ENCODE measurements at places on chromosomes 12 and 14. TPM values are rescaled to one million over a fixed set of nuclear protein-coding genes. Genes with fewer than 3 reads are reported as not detected.

- no peak for DNase-seq
Measured at GRCh38 chr12:9124383-9125031, 8.8 kb upstream of the A2M start.

Gene DIO2
- total RNA-seq = 28.2 TPM

DNA sequence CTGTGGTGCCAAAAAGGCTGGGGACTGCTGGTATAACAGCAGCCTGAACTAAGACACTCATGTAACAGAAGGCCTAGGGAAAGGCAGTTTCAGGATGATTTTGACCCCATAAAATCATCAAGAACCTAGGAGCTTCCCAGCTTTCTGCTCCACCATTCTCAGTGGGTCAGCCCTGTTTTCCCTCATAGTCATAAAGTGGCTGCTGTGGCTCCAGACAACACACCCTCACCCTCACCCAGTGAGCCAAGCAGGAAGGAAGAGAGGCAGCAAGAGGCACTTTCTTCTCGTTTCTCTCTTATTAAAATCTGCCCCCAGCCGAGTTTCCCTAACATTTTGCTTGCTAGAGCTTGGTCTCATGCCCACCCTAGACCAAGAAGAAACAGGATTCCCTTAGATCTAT, 131.8 kb downstream of the SCARB1 start:
- DNase-seq = no peak

DNA sequence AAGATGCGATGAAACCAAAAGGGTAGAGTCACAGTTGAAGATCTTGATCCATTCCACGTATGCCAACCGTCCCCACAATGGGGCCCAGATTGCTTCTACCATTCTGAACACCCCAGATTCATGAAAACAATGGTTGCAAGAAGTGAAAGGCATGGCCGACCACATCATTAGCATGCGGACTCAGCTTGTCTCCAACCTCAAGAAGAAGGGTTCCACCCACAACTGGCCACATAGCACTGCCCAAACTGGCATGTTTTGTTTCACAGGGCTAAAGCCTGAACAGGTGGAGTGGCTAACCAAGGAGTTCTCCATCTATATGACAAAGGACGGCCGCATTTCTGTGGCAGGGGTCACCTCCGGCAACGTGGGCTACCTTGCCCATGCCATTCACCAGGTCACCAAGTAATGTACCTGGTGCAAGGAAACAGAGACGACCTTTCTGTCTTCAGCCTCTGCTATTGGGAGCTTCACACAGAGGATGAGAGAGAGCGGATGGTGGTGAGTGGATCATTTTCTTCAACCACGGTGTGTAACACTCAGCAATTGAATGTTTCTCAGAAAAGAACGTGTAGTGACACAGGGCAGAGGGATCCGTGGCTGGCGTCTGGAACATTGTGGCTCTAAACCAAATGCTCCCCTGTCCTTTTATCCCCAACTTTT, 26.8 kb upstream of the CLEC2D start:
- DNase-seq = no peak

Gene KRT71
- not detected for total RNA-seq

Gene NTF3
- total RNA-seq = 1.0 TPM

Gene INSM2
- not detected for total RNA-seq

- no peak for DNase-seq
Measured at GRCh38 chr12:42589465-42590329, at the start of gene PRICKLE1. TSS of gene PRICKLE1 (minus strand) at chr12:42589746. CDS start at chr12:42472516, 117,230 bp downstream.

GRCh38 chr12:50569876-50570275, 65.1 kb downstream of the DIP2B start:
- no peak for DNase-seq

- no peak for DNase-seq
Measured at GRCh38 chr14:99155173-99156089, 116.6 kb downstream of the BCL11B start.

GRCh38 chr12:28057856-28058615, 85.5 kb upstream of the PTHLH start:
- no peak for DNase-seq

DNA sequence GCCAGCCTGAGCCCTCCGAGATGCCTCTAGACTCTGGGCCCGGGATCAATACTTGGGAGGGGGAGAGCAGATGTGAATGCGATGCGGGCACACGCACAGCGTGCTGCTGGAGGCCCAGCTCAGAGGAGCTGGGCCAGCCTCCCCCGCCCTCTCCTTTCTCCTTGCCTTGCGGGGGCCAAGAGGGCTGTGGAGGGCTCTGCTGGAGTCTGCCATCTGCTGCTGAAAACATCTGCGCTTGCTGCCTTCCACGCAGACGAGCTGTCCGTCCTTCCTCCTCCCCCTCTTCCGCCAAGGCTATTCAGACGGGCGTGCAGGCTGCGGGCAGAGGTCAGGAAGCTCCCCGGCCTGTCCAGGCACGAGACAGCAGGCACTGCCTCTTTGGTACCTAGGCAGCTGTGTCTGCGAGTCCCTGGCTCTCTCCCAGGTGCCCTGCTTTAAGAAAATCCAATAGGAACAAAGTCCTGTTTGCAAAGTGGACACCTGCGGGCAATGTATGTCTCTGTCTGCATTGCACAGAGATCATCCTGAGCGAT, 75.2 kb downstream of the SPRING1 start:
- no peak for DNase-seq

DNA sequence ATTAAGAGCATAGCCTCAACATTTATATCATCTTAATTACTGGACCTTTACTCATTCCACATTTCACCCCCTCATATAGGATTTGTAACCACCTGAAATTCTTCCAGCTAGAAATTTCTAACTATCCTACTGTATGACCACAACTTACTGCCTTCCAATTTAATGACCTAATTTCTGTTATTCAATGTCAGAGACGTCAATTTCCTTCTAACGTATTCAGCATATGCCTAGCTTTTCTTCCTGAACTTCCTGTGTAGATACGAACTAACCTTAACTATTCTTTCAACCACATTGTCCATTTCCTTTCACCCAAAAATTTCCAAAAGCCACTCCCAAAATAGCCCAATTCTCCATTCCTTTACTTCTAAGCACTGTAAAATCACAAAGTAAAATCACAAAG, 108.0 kb downstream of the EEA1 start:
- DNase-seq = no peak

Gene GLS2
- total RNA-seq = 0.99 TPM

DNA sequence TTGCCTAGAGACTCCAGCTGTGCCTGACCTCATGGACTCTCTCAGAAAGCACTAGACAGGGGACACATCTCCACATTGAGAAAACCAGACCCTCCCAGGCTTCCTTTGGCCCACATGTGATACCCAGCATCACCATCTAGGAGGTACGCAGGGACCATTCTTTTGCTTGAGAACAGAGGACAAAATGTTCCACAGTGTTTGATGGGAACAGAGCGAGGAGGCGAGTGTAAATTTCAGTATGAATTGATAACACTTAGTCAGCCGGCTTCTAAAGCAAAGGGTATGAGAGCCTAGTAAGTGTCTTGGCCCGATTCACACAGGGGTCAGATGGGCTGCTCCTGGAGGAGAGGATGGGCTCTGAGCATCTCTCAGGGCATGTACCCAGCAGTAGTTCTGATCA, 1052.4 kb downstream of the BCL11B start:
- DNase-seq = no peak

GRCh38 chr14:89182326-89182725, 234.7 kb downstream of the FOXN3 start:
- DNase-seq = peak; percentile 12

Gene NXPH4
- total RNA-seq = not detected

GRCh38 chr14:58778202-58778601, 140.4 kb downstream of the DACT1 start:
- no peak for DNase-seq

GRCh38 chr14:30375296-30375892, 183.6 kb upstream of the G2E3 start:
- DNase-seq = no peak

Gene KRT3
- not detected for total RNA-seq

GRCh38 chr14:53002576-53002975, 51.7 kb upstream of the FERMT2 start:
- DNase-seq = no peak

GRCh38 chr14:77105145-77105939, 7.3 kb downstream of the CIPC start:
- DNase-seq = no peak

GRCh38 chr14:104494483-104494882, 85.1 kb upstream of the C14orf180 start:
- DNase-seq = peak; percentile 42

GRCh38 chr14:100604709-100605108, 17.5 kb upstream of the BEGAIN start:
- no peak for DNase-seq
